ENCODE measurements at places on chromosomes 12 and 14.
A peak's percentile ranks its signal among the peaks of the same experiment; 100 is the strongest.

DNA sequence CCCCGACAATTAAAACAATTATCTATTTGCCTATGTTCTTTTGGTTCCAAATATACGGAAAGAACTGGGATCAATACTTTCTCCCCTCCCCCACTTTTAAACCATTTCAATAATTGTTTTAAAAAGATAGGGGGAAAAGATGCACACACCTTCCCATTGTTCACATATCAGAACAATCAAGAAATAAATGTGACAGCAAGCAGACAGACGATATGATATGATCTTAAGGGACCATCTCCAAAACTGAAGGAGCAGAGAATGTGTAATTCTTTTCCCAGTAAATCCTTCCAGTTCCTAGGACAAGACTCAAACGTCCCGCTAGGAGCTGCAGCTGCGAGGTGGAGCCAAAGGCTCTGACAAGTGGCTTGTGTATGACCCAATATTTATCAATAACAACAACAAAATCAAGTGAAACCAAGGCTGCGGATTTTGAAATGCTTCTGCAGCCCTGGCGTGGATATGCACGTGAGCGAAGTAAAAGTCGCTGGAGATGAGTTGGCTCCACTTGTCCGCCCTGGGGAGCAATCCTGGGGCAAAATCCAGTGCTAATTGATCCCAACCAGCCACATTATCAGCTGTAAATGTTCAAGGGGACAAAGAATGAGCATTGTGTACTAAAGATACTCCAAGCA is 8.2 kb upstream of the FOXG1 start:
- DNase-seq, result no peak

DNA sequence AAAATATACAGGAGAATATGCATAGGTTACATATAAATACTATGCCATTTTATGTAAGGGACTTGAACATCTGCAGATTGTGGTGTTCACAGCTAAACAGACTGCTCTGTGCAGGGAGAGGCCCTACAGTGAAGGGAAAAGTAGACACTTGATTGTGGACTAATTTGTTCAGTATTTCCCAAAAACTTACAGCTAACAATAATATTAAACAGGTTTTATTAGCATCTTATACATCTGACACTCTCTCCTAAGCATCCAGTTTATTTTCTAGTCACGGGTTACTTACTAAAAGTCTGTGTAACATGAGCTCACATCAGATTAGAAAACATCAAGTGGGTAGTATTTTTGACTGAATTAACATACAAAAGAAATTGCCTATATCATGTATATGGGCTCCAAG is 53.3 kb upstream of the OR5AU1 start:
- no peak for DNase-seq

DNA sequence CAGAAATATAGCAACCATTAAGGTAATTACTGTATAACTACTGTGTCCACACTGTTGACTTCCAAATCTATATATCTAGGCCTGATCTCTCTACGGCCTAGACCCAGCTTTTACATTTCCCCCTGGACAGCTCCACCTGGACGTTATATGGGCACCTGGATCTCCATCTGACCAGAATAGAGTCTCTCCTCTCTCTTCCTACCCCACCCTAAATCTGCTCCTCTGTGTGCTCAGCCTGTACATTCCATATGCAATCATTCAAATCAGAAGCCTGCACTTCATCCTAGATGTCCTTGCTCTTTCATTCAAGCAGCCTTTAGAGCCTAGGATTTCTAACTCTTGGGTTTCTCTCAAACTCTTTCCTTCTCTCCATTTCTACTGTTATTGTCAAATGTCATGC is 255.0 kb downstream of the PAX9 start:
- peak; percentile 21 for DNase-seq

DNA sequence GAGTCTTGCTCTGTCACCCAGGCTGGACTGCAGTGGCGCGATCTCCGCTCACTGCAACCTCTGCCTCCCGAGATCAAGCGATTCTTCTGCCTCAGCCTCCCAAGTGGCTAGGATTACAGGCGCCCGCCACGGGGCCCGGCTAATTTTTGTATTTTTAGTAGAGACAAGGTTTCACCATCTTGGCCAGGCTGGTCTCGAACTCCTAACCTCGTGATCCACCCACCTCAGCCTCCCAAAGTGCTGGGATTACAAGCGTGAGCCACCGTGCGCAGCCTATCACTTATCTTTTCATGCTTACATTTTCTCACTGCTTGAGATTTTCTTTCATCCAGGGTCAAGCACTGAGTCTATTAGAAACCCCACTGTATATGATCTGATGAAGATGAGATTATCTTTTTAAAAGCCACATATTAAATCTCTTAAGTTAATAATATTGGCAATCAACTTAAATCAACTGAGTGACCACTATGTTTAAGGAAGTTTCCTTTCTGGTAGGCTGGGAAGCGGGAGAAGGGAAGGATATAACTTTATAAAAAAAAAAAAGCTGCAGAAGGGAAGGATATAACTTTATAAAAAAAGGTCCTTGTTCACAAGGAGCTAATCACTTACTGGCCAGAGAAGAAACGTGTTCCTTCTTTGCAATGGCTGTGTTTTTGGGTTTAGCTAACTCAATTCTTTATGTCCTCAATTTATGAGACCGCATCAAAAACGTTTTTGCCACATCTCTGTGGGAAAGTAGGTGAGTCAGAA is 1.3 kb upstream of the MDM2 start:
- DNase-seq, result no peak

GRCh38 chr12:9064201-9064814 is 51.4 kb downstream of the A2M start:
- peak; percentile 84 for DNase-seq

DNA sequence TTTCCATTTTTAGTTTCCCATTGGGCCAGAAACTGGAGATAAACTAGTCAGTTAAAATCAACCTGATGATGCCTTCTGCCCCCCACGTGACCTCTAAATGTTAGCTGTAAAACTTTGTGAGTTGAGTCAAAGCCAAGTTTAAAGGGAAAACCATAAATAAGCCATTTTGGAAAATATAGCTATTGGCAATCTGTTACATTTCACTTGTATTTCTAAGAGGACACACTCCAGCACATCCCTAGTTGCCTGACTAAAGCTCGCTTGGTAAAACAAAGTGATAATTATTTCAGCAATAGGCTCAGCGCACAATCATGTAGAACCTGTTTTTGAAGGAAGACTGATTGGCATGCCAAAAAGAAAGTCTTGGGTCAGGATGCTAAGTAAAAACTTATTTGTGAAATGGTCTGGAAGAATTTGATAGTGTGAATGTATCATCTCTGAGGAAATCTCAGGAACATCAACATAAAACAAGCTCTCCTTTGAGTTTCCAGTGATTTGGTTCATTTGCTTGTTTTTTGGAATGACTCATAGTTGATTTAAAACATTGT is 49.2 kb upstream of the AEBP2 start:
- no peak for DNase-seq

GRCh38 chr12:9043766-9044165 is 54.4 kb downstream of the KLRG1 start:
- no peak for DNase-seq

GRCh38 chr14:77439861-77440260 is 16.5 kb upstream of the NOXRED1 start:
- no peak for DNase-seq

- no peak for DNase-seq
Observed at GRCh38 chr12:114294303-114294685, 111.7 kb downstream of the TBX5 start.

GRCh38 chr12:85281636-85282312 is 1.8 kb downstream of the ALX1 start:
- no peak for DNase-seq

DNA sequence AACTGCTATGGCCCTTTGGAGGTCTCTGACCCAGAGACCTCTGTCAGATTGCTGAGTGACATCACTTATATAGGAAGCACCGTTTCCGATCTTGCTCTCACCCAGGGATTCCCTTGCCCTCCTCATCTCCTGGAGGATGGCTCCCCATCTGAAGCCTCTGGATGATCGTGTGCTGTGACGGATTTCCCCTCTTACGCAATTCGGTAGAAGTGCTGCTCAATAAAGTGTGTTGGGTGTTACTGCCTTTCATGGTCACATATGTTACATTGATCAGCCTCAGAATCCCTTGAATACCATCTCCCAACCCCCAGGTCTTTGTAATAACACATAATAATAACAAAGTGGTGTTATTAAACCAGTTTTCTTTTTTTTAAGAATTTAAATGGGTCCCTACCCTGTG is 107.3 kb upstream of the CLEC14A start:
- DNase-seq, result no peak

DNA sequence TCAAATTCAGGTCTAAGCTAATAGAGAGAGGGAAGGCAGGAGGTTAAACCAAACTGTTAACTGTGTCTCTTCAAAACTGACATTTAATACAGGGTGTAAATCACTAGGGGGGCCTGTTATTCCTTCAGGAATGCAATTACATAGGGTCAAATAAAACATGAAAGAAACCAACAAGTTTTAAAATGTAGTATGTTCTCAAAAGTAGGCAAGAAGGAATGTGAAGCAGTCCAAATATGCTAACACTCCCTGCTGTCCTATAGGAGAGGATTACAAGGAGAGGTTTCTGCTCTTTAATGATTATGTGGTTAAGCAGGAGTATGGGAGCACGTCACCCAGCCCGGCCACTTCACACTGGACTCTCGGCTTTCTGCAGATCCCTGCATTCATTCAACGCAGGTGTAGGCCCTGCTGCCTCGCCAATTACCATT is 42.5 kb upstream of the BMP4 start:
- DNase-seq, result no peak

DNA sequence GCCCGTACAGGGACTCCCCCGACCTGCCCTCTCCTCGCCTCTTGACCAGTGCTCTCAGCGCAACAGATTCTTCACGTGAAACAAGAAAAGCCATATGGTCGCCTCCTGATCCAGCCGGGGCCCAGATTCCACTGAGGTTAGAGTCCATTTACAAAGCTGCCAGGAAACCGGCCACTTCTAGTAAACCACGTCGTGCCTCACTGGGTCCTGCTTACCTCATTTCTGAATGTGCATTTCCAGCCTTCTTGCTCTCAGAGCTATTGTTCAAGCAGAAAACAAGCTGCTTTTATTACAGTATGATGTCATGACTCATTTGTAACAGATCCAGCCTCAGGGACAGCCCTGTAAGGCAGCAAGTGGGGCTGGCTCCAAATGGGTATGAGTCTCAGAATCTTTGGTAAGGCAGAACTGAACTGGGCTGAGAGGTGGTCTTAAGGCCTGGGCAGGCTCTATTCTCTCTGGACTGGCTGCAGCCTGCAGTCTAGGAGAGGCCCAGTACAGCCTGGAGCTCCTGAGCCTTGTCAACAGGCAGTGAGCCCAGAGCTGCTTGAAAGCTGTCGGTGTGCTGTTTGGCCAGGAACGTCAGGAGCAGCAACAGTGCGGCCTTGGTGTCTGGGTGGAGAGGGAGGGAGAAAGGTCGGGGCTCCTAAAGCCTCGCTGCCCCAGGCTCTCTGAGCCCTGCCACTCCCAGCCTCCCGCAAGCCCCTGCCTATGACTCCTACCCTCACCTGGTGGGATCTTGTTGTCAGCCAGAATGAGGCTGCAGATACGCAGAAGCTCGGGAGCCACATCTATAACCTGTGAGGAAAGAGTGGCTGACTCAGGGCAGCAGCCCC is 8.3 kb downstream of the REC8 start:
- no peak for DNase-seq

- no peak for DNase-seq
Observed at GRCh38 chr12:57817261-57817989, 1.1 kb downstream of the AVIL start.

- DNase-seq, result no peak
Observed at GRCh38 chr12:106135781-106136180, 3.0 kb downstream of the NUAK1 start.

- DNase-seq, result no peak
Observed at GRCh38 chr14:63647696-63648410, 6.2 kb upstream of the WDR89 start.

DNA sequence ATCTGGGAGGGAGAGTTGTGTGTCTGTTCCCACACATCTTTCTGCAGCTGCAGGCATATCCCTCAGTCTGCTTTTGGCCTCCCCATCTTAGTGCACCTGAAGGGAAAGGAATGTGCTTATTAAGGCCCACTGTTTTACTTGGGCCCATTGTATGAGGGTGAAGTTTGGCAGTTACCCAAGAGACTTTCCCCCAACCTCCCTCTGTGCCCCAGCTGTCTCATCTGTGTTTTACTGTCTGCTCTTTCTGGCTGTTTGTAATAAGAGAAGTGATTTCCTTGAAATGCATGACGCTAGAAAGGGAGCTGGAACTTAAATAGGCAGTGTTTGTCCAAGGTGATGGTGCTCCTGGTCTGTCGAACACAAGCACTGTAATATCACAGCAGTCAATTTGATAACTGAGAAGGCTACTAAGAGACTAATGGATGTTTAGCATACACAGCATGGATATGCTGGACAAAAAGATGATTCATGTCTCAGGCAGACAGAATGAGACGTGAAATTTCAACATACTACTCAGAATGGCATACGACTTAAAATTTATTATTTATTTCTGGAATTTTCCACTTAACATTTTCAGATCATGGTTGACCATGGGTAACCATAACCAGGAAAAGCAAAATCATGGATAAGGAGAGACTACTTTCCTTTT is 43.6 kb downstream of the FSCB start:
- no peak for DNase-seq

- DNase-seq, result no peak
Observed at GRCh38 chr12:76318773-76319594, 29.2 kb downstream of the BBS10 start.

DNA sequence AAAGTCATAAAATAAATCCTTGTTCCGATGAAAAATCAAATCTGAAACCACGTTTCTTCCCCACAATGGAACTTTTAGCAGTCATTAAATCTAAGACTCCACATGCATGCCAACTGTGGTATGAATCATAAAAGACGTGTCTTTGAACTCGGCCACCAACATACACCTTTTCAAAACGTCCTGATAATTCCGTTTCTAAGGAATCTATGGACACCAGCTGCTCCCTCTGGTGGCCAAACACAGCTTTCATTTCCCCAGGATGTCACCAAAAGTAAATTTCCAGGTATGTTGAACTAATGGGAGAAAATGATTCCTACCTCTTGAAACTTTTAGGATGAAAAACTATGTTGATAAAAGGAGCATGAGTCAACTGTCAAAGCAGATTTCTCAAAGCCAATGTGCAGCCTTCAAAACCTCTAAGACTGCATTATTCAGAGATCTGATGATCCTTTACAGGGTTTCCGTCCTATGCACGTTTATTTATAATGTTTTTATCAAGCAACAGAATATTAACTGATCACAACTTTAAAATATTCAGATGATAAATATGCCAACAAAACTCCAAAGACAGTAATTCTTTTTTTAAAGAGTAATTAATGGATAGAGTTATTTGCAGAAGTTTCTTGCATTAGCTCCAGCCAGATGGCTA is 96.2 kb downstream of the CIT start:
- peak; percentile 6 for DNase-seq

- no peak for DNase-seq
Observed at GRCh38 chr12:98485792-98486340, 29.5 kb upstream of the TMPO start.

DNA sequence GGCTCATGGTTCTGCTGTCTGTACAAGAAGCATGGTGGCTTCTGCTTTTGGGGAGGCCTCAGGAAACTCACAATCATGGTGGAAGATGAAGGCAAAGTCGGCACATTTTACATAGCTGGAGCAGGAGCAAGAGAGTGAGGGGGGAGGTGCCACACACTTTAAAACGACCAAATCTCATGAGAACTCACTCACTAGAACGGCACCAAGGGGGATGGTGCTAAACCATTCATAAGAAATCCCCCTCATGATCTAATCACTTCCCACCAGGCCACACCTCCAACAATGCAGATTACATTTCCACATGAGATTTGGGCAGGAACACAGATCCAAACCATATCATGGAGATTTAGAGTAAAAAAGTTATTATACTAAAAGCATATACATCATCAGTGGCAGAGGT is 13.6 kb upstream of the LEMD3 start:
- no peak for DNase-seq

GRCh38 chr14:25658988-25659387 is 609.0 kb upstream of the STXBP6 start:
- no peak for DNase-seq

- DNase-seq, result no peak
Observed at GRCh38 chr12:62866451-62867082, 68.4 kb downstream of the PPM1H start.

All from NCI-H526 (cell line).